ENCODE measurements at places on chromosomes 12 and 14.

GRCh38 chr12:71478270-71478669 is 38.7 kb downstream of the LGR5 start:
- DNase-seq: no peak

DNA sequence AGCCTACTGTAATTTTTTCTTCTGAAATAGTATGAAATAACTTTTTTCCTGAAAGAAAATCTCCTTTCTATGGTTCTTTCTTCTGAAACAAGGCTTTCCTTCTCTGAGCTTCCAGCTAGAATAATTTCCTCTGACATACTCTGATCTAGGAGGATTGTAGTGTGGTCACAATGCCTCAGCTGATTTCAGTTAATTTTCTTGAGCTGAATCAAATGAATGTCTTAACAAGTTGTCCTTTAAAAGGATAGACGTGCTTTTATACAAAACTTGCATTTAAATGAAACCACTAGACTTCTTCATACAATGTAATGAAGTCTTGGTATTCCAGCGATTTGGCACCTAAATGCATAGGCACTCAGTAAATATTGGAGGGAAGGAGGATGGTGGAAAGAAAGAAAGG is 94.4 kb downstream of the BICD1 start:
- no peak for DNase-seq

DNA sequence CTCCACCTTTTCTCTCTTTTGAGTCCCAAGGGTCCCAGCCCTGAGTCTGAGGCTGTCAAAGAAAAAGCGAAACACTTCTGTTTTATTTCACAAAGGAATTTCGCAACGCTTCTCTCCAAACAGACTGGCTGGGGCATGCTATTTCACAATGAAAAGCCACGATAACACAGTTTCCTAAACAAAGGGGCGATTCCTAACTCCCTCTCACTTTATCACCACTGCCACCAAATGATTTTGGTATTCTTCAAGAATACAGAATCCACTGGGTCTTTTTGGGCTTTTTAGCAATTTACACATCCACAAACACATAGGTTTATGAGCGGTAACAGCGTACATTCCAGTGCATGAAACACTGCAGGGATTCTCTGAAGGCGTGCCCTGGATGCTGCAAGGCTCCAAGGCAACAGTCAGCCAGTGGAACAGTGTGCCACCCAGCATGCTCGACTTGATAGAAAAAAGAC is 161.2 kb downstream of the DAD1 start:
- DNase-seq: no peak

DNA sequence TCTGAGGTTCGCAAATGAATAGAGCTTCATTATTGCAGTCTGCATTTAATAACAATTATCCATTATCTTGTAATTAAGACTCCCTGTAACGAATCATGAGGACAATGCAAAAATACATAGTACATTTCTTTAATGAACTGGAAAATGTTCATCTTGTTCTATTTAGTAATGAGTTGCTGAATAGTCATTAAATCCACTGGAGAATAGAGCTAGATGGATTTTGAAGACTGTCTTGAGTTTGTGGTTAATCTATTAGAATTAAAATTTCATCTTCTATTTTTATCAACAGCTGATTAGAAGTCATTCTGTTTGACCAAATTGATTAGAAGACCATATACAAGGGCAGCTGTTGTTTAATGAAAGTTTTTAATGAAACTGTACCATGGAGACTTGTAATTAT is 107.2 kb downstream of the DERA start:
- no peak for DNase-seq
